ENCODE measurements at places on chromosomes 2 and 18. TPM values are rescaled to one million over a fixed set of nuclear protein-coding genes. Genes with fewer than 3 reads are reported as not detected.

The UGT1A10 gene
- total RNA-seq = not detected

The UPP2 gene
- not detected for total RNA-seq

The CFC1 gene
- not detected for total RNA-seq

The SRBD1 gene
- 27.9 TPM for total RNA-seq

The PMAIP1 gene
- 11.3 TPM for total RNA-seq

The ANKRD62 gene
- total RNA-seq = not detected

The ANKRD23 gene
- 1.2 TPM for total RNA-seq

The DNPEP gene
- 90.3 TPM for total RNA-seq

The FOXD4L1 gene
- 0.17 TPM for total RNA-seq

The DOCK10 gene
- 36.9 TPM for total RNA-seq

The DSC2 gene
- not detected for total RNA-seq

The ESCO1 gene
- 14.8 TPM for total RNA-seq

The IL1RN gene
- total RNA-seq = 0.17 TPM

The RNMT gene
- 31.6 TPM for total RNA-seq

The SNORC gene
- total RNA-seq = 0.29 TPM

The PRSS56 gene
- total RNA-seq = not detected

The TMEM182 gene
- 2.0 TPM for total RNA-seq

The CCBE1 gene
- total RNA-seq = 69.4 TPM

The CXCR2 gene
- not detected for total RNA-seq

The LCT gene
- total RNA-seq = under 0.01 TPM

The CHRND gene
- total RNA-seq = not detected

The EVX2 gene
- not detected for total RNA-seq

The MOGAT1 gene
- total RNA-seq = not detected

The L3MBTL4 gene
- not detected for total RNA-seq

The HOXD9 gene
- 0.17 TPM for total RNA-seq

The STARD6 gene
- total RNA-seq = not detected

The COBLL1 gene
- 5.8 TPM for total RNA-seq

The PDE11A gene
- total RNA-seq = not detected
